ENCODE measurements at places on chromosomes 6 and 20.

DNA sequence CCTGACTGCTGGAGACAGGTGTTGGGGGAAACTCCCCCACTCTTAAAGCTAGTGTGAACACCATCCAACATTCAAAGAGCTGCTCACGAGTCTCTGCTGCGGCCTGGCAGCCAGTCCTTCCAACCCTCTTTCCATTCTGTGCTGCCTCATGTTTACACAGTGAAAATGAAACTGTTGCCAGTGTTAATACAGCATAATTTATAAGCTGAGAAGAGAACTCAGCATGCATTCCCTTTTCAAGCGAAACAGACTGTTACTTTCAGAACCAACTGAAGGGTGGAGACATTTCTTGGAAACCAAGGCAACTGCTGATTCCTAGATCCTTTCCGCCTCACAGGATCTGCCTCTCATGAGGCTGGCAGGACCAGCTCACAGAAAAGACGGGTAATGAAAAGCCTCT, 533.8 kb upstream of the ID4 start:
- no peak for DNase-seq

DNA sequence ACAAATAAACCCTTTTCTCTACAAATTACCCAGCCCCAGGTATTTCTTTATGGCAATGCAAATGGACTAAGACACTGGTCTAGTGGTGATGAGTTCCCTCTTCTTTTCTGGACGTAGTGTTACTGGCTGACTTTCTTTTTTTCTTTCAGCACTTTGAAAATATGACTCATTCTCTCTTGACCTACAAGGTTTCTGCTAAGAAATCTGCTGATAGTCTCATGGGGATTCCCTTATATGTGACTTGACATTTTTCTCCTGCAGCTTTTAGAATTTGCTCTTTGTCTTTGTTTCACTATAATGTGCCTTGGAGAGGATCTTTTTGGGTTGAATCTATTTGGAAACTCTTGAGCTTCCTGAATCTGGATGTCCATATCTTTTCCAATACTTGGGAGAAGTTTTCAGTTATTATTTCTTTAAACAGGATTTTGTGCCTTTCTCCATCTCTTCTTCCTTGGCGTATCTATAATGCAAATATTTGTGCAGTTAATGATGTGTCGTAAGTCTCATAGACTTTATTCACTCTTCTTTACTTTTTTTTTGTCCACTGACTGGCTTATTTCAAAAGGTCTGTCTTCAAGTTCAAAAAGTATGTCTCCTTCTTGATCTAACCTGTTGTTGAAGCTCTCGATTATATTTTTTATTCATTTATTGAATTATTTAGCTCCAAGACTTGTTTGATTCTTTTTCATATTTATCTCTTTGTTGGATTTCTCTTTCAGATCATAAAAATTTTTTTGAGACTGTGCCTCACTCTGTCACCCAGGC, 42.2 kb upstream of the TPD52L1 start:
- no peak for DNase-seq

DNA sequence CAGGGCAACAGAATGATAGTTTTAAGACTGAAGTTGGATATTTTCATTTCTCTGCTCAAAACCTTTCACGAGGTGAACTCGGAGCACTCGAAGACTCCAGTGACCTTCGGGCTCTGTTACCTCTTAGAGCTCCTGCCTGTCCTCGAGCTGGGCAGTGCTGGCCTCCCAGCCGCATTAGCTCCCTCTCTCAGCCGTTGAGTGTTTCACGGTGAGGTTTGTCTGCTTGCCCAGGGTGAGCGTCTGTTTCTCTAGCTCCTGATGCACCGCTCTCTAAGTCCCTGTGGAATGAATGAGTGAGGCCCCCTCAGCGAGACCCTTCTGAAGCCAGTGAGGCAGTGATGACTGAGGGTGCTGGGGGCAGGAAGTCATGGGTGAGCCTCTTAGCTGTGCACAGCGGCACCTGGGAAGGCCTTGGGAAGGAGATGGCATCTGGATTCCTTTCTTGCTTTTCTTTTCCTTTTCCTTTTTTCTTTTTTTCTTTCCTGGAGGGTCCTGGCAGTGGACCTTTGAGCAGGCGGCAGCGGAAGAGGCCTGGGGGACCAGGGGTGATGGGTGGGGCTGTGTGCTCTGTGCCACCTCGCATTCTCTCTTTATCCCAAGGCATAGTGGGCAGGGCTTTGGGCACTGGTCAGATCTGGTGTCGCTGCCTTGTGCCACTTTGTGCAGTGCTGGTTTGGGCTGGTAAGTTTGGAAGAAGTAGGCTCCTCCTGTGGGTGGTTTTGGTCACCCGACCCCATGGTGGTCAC, 2.2 kb downstream of the PSMG4 start:
- no peak for DNase-seq

- DNase-seq = no peak
Measured at GRCh38 chr20:16601047-16601446, 27.8 kb upstream of the KIF16B start.

GRCh38 chr20:10225439-10226060, 6.9 kb downstream of the SNAP25 start:
- peak; percentile 39 for DNase-seq
